Cortex of kidney (tissue), 1 donor: ENCODE measurements at places on chromosomes 16 and 17.

DNA sequence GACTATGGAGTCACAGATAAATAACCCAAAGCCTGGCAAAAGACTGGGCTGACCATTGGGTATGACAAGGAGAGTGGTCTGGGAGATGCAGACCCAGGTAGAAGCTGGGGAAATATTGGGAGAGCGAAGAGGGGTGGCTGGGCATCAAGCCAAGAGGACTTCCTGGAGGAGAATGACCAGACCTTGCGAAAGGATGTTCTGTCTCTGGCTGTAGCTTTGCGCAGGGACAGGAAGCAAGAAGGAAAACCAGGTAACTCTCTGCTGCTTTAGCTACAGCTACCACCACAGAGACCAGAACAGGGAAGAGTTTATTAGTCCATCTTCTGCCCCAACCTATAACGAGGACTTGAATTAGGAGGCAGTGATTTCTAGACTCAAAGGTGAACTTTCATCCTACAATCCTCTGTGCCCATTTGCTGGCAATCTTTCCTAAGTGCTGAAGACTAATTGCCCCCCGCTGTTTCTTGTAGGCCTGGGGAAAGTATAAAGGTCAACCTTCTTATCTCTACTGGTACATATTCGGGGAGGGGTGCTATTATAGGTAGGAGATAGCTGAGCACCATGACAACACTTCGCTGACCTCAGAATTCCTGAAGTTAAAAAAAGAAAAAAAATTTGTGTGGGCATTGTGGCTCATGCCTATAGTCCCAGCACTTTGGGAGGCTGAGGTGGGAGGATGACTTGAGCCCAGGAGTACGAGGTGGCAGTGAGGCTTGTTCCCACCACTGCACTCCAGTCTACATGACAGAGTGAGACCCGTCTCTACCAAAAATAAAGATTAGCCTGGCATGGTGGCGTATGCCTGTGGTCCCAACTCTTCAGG lies 19.1 kb upstream of the KIFC3 start:
- no peak for DNase-seq

DNA sequence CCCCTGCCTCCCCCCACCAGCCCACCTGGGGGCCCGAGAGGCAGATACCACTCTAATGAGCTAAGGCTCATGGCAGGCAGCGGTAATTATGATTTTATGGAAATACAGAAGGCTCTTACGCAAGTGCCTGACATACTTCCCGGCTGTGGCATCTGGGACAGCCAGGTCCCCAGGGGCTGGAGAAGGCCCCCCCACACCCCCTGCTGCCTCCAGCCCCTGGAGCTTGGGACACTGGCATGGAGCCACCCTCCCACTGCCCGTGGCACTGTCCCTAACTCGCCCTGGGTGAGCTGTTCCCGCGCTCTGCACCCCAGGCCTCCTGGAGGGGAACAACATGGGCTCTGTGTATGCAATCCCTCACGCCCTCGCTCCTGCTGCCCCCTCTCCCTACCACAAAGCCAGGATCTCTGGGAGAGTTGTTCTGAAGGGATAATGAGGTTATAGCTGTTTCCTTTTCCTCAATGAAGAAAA lies 5.4 kb upstream of the STAC2 start:
- DNase-seq: no peak

- no peak for DNase-seq
These were observed 255.6 kb upstream of the HSBP1 start for GRCh38 chr16:83552228-83552627.

- no peak for DNase-seq
These were observed 6.9 kb downstream of the HOXB4 start for GRCh38 chr17:48571024-48571818.

DNA sequence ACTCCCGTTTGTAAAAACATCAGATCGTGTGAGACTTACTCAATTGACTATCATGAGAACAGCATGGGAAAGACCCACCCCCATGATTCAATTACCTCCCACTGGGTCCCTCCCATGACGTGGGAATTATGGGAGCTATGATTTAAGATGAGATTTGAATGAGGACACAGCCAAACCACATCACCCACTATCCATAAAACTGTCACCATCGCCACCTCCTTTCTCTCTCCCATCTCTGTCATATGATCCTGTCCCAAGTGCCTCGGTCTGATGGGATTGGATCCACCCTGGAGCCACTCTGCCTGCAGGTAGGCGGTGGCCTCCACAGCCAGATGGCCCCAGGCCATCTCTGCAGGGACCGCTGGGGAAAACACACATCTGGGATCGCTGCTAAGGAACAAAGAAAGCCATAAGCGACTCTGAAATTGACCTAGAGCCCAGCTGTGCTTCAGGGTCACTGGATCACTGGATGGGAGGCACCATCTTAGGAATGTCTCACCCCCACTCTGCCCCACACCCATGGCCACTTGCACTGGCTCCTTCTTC lies 61.2 kb downstream of the TMEM186 start:
- DNase-seq: no peak

DNA sequence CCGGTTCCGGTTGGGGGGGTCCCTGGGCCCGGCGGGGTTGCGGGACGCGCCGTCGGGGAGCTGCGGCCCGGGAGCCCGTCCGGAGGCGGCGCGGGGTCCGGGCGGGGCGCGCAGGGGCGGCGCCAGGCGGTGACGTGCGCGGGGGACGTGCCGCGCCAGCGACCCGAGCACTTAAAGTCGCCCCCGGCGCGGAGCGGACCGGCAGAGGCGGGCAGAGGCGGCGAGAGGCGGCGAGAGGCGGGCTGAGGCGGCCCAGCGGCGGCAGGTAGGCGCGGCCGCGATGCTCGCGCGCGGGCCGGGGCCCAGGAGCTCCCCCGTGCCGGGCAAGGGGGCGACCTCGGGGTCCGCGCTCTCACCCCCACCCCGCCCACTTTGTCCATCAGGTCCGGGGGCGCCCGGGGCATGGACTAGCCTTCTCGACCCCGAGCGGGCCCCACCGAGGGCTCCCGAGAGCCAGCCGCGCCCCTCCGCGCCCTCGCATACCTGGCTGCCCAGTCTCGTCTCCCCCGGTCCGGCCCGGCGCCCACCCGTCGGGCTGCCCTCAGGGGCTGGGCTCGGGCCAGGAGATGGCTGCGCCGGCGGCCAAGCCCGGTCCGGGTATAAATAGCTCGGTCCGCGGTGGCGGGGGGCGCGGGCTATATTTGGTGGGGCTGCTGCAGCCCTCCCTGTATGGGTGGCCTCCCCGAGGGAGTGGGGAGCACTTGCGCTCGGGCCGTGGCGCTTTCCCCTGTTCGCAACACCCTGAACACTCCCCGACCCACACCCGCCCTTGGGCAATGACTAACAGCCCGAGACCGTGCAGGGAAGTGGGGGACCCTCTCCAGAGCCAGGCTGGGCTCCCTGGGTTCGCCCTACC lies at the start of gene SLC16A3:
SLC16A3 (plus strand) TSS at position 201 of the 856 bp plus-strand sequence. CDS start 6,967 bp downstream, outside the sequence.
- DNase-seq: no peak

- DNase-seq: no peak
These were observed 683 bp upstream of the SLC7A6 start for GRCh38 chr16:68263559-68264127.

GRCh38 chr17:33978889-33979288 lies 276.2 kb upstream of the CCL2 start:
- DNase-seq: no peak

GRCh38 chr16:67258161-67258835 lies 9.5 kb downstream of the SLC9A5 start:
- DNase-seq: no peak

- no peak for DNase-seq
These were observed 74.4 kb upstream of the TANC2 start for GRCh38 chr17:62891659-62892058.
